ENCODE measurements at places on chromosomes 4 and X.

GRCh38 chr4:123858465-123858864 lies 461.9 kb downstream of the SPRY1 start:
- DNase-seq = no peak

DNA sequence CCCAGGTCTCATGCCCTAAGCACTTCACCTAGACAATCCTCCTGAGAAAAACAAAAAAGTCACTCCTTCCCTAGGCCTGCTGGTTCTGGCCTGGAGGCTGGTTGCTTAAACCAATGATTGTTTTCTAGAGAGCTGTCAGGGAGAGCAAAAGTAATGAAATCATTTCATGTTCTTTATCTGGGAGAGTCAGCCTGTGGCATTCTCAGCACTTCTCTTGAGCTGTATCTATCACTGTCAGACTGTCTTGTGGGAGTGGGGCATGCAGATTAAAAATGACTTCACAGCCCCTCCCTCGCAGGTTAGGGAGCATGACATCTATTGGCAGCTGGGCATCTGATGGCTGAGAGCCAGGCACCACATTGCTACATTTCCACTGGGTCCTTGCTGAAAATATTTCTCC lies 20.4 kb upstream of the TMEM154 start:
- DNase-seq = no peak

DNA sequence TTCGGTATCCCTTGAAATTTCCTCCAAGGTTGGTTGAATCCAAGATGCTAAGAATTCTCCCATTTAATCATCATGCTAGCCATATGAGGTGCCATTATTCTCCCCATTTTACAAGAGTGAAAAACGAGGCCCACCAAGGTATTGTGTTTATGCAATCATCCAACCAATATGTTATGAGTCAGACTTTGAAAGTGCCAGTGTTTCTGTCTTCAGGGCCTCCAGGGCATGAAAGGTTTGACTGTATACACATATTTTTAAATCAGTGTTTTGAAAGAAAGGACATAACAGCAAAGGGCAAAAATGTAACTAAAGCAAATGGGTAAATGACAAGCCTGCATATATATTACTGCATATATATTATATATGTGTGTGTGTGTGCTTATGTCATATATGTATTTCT lies 541.2 kb upstream of the SMIM31 start:
- DNase-seq = no peak

- DNase-seq = no peak
Observed at GRCh38 chr4:7498446-7499200, 63.9 kb upstream of the PSAPL1 start.

GRCh38 chr4:7815562-7815961 lies 124.1 kb downstream of the AFAP1 start:
- DNase-seq = peak; percentile 75

DNA sequence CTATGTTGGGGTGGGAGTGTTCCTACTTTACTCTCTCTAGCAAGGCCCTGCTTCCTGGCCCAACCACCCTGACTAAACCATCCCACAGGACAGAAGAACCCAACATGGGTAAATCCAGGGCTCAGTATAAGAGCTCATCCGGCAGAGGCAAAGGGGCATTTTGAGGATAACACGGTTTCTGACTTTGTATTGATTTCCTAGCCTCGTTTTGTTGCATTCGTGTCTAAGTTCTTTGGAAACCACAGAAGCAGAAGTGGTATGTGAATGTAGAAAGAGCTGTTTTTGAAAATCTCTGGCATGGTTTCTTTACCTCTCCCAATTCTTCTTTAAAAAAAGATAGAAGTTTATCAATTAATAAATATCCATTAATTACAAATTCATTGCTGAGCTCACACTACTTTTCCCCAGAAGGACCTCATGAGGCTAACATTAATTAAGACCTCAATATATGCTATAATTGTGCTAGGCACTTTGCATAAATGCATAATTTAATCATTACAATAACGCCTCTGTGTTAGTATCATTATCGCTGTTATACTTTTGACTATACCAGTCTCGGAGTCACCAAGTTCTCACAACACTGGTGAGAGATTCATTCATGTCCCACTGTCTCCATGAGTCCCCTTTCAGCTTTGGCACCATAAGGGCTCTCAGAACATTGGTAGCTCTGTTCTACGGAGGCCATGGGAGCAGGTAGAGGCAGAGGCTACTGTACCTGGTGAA lies 5.8 kb upstream of the CLNK start:
- no peak for DNase-seq

DNA sequence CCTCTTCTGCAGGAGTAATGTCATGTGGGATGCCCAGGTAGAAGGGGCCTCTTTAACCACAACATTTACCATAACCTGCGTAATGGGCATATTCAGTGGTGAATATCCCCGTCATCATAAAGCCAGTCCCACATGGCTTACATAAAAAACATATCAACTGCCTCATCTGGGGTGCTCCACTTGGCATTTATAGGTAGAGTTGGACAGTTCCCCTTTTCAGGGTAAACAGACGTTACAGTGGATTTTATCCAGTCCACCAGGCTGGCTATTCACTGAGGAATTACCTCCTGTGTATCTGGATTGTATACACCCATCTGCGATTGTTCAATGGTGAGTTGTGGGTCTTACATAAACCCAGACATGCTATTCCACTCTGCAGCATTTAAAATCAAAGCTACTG lies 70.7 kb upstream of the ANKRD17 start:
- DNase-seq = no peak

- DNase-seq = no peak
Observed at GRCh38 chr4:184821242-184821641, 4.5 kb downstream of the ACSL1 start.

DNA sequence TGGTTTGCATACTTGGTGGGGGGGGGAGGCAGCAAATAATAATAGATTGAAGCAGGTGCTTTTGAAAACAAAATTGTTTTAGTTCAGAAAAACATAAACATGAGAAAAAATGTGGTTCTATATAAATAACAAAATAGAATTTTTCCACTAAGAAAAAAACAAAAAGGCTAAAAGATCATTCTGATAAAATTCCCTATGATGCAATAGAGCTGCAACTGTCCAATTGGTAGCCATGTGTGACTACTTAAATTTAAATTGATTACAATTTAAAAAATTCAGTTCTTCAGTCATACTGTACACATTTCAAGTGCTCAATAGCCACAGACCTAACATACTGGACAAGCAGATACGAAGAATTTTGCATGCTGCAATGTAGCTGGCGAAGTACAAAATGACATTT lies 11.0 kb downstream of the TRMT10A start:
- no peak for DNase-seq

DNA sequence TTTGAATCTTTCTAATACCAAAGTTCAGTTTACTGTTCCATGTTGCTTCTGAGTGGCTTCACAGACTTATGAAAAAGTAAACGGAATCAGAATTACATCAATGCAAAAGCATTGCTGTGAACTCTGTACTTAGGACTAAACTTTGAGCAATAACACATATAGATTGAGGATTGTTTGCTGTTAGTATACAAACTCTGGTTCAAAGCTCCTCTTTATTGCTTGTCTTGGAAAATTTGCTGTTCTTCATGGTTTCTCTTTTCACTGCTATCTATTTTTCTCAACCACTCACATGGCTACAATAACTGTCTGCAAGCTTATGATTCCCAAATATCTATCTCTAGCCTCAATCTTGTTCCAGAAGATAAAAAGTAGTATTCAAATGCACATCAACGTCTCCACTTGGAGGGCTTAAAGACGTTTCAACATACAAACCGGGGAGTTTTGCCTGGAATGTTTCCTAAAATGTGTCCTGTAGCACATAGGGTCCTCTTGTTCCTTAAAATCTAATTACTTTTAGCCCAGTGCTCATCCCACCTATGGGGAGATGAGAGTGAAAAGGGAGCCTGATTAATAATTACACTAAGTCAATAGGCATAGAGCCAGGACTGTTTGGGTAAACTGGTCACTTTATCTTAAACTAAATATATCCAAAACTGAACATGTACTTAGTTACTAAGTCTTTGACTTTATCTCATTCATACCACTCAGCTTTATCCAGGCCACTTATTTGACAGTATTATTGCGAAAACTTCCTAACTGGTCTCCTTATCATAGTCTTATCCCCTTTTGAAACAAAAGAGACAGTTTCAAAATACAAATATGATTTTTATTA lies 3.6 kb upstream of the AFP start:
- DNase-seq = no peak

DNA sequence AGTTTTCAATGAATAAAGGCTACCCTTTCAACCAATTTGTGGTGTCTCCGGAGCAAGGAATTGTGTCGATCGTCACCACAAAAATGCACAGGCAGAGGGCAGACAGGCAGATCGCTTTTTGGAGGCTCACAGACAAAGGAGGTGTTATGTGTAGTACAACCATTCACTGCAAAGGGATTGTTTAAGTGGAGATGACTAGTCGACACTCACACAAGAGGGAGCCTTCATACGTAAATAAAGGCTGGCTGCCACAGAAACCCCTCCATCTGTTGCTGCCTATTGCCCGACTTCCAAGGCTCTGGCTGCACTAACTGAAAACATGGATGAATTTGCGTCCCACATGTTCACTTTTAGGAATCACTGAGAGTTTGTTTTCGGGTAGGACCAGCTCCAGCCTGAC lies 281.1 kb downstream of the NKX6-1 start:
- no peak for DNase-seq

DNA sequence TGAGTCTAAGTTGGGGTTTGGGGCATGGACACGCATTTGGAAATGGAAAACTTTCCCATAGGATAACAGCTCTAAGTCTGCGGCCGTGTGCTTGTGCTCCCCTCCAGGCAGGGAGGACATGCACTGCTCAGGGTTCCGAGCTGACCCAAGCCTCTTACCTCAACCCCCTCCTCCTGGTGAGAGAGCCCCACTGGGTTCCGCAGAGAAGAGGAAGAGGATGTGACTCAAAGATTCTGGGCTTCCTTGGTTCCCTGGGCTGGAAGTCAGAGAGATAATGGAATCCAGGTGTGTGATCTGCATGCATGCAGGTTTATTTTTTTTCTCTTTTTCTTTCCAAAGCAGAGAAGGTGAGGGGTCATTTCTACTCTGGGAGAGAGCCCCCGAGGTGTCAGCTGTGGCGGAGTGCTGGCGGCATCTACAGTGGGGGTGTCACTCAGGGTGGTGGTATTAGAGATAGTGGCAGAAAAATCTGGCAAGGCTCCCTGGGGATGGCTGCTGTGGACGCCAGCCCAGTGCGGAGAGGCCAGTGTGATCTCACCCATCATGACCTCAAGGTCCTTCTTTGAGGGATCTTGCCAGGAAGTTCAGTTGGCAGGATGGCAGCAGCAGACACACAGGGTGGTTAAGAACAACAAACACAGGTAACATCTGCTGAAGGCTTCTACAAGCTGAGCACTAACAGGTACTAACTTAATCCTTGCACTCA lies 168.7 kb upstream of the HAND2 start:
- no peak for DNase-seq

- no peak for DNase-seq
Observed at GRCh38 chr4:155474758-155475157, 98.0 kb upstream of the MAP9 start.

- DNase-seq = no peak
Observed at GRCh38 chr4:173332963-173333657, 1.0 kb downstream of the HMGB2 start.

DNA sequence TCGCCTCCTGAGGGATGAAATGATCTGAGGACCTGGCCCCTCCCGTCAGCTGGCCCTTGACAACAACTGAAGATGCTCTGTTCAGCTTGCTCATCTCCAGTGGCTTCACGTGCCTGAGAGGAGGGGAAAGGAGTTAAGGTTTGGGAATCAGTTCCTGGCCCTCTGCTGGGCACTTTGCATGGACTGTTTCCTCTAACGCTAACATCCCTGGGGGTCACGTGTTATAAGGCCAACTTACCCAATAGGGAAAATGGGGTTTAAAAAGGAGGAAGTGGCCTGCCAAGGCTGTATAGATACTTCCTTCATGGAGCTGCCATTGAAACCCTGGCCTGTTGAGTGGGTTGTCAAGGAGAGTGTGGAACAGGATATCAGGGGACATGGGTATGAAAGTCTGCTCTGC lies 65.6 kb downstream of the OR13H1 start:
- no peak for DNase-seq

DNA sequence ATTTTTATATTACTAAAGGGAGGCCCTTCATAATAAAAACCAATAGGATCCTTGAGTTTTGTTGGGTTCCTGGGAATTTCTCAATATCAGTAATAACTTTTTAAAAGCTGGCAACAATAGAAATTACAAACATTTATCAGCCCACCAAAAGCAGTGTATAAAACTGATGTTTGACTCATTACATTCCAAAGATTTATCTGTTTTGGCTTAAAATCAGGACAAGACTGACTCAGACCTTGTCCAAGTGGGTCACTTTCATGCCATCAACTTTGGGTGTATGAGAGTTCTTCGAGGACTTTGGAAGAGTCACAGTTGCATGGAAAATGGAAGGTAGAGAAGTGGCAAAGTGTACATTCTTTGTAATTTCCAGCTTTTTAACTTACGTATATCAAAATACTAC lies 102.8 kb downstream of the FRMPD4 start:
- DNase-seq = no peak

DNA sequence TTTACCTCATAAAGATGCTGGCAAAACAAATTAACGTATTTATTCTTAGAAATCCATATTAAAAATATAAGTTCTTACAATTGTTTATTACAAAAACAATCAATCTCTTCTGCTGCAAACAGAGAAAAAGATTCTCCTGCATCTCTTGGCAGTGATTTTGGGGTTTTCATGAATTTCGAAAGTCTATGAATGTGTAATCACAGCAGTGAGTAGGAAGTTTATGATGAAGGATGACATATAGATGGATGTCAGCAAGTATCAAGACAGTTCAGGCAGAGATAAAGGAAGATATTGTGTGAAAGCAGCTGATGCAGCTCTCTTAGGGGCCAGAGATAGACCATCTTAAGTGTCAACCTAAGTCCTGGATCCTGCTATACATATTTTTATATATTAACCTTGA lies 196.9 kb upstream of the BANK1 start:
- no peak for DNase-seq

GRCh38 chr4:145012841-145013240 lies 85.2 kb downstream of the ANAPC10 start:
- DNase-seq = no peak

DNA sequence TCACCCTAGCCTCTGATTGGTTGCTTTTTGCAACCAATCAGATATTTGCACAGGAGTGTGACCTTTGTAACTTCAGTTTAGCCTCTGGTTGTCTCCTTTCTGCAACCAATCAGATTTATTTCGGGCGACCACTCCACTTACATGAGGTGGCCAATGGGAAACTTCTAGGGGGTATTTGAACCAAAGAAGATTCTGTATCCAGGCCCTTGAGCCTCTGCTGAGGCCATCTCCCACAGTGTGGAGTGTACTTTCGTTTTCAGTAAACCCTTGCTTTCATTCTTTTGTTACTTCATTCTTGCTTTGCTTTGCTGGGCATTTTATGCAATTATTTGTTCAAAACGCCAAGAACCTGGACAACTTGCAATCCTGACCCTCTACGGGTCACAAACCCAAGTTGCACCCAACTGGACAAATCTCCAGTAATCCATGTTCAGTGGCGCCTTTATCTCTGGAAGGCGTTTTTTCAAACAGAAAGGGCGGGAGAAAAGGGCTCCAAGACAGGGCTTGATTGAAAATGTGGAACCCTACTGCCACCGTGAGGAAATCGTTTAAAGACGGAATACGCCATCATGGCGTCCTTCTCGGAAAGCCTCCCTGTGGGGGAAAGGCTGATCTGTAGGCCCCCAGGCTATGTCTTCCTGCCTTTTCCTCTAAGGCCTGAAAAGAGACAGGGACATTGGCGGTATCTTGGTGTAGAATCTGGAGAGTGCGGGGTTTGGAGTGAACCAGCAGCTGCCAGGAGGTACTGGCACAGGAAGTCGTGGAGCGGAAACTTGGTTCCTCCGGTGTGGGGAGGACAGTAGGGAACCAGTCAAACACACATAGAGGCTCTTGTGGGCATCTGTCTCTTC lies 184.6 kb downstream of the OR13H1 start:
- DNase-seq = peak; percentile 72

Measured in AG09309 (cell line).